Hepatocyte (in vitro differentiated cells): ENCODE measurements at places on chromosomes 2 and 18. TPM values are rescaled to one million over a fixed set of nuclear protein-coding genes. Genes with fewer than 3 reads are reported as not detected.

DNA sequence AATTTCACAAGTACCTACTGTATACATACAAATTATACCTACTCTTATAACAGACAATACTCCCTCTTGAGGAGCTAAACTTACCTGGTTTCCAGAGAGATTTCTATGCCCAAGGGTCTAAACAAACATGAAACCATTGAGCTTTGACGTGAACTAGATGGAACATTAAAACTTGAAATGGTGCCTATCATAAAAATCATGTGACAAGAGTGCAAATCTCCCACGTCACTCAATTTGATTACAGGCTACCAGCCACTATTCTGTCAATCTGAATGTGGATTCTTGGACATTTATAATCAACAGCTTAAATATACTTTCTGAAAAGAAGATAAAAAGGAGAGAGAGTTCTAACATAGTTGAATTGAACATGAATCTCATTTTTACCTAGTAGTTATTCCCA is 297.1 kb upstream of the SESTD1 start:
- no peak for DNase-seq

- DNase-seq: peak; percentile 85
Observed at GRCh38 chr2:120239488-120240287, 13.0 kb upstream of the RALB start.

GRCh38 chr2:120616261-120616660 is 119.4 kb upstream of the GLI2 start:
- no peak for DNase-seq

The SLC38A11 gene
- 5.1 and 8.4 TPM in 2 replicates for total RNA-seq

The CDK15 gene
- total RNA-seq: 0.80 and 4.0 TPM in 2 replicates

The SPATA3 gene
- total RNA-seq: not detected in 2 replicates

The CNGA3 gene
- 0.04 and 0.13 TPM in 2 replicates for total RNA-seq
